ENCODE measurements at places on chromosomes 5 and 9.

- no peak for DNase-seq
Observed at GRCh38 chr5:150142185-150142958, 13.3 kb downstream of the PDGFRB start.

- DNase-seq, result no peak
Observed at GRCh38 chr9:37420271-37421215, 2.0 kb upstream of the GRHPR start.

- no peak for DNase-seq
Observed at GRCh38 chr9:84583866-84584265, 85.7 kb upstream of the NTRK2 start.

DNA sequence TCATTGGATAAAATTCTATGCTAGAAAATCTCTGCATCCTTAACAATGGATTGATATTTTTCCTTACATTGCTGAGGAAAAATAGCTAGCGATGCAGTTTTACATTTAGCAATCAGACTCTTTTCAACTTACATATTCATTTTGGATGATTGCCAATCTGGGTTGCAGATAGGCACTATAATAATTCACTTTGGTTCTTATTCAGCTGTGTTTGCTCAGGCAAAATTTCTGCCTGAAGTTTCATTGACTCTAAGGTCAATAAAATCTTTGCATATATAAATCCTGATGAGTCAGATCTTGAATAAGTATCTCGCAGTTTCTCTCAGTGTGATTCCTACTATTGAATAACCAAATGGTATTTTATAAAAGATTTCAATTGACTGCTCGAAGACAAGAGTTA, 1105.8 kb downstream of the CDH18 start:
- DNase-seq, result no peak

DNA sequence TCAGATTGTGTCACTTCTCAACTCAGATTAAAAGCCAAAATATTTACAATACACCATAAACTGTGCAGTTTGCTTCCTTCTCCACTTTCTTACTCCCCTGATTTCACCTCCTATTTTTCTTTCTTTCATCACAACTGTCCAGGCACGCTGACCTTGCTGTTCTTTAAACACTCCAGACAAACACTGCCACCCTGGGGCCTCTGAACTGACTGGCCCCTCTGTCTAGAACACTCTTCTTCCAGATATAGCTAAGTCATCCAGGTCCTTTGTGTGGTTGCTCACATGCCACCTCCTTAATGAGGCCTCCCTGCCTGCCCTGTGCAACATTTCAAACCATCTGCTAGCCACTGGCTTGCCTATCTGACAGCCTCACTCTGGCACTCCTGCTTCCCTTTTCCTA, 46.6 kb downstream of the ATG10 start:
- no peak for DNase-seq

GRCh38 chr9:122912671-122912963, 506 bp downstream of the ZBTB6 start:
- no peak for DNase-seq

DNA sequence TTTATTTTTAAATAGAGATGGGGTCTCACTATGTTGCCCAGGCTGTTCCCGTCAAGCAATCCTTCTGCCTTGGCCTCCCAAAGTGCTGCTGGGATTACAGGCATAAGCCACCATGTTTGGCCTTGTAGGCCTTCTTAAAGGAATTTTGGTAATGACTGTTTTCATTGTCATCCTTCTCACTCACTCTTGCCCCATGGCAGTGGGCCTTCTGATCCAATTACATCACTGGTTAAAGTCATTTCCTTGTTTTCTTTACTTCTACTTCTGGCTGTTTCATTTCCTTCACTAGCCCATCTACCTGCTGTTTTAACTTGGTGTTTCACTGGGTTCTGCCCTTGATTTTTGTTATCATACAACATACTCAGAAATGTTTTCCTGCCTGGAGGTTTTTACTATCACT, 20.1 kb upstream of the NIM1K start:
- DNase-seq, result no peak

DNA sequence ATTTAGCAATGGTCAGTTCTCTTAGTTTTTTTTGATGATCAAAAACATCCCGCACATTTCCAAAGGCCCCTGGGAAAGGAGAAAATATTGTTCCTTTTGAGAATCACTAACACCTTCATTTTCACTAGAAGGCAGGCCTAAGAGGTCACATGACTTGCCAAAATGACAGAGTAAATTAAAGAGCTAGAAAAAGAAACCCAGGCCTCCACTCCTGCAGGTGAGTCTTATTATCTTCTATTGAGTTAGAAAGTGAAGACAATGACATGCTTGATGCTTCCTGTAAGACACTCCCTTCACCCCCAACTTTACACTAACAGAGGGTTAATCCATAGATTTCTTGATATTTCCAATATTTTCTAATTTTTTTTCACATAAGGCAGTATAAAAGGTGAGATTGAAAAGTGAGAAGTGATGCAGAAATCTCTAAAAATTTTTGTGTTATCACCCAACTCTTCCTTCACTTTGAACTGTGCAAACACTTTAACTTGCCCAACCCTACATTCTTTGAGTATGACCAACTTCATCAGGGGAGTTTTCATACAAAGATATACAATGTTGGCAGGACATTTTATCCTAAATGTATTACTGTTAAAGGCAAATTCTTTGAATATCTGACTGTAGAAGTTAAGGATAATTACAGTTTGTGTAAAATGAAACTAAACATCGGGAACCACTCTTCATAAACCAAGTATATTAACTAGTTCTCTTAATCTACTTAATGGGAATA, 57.1 kb downstream of the SUB1 start:
- no peak for DNase-seq

DNA sequence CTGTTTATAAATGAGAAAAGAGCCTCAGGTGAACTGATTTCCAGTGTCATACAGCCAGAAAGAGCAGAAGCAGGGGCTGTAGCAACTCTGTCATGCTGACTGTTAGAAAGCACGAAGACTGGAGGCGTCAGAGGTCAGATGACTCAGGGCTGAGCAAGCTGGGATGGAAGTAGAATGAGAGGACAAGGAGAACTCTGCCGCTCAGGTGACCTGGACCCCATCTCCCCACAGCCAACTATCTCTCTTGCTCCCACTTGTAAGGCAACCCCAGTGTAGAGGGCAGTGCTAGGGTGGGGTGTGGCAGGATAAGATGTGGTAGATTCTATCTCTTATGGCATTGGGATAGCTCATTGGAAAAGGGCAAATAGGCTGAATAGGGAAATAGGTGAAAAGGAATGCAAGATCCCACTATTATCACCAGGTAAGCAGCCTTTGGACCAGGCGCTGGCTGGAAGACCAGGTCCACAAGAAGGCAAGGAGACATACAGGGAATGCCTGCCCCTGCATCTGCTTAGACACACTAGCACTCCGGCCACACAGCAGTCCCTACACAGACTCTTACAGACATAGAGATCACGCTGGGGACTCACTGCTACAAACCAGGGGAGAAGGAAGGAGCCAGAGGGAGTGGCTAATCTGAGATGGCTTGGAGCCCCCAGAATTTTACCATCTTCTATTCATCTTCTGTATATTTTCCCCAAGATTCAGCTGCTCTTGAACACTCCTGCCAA, 21.2 kb upstream of the LOX start:
- DNase-seq, result no peak

- DNase-seq, result no peak
Observed at GRCh38 chr9:114384836-114385396, 2.9 kb downstream of the AKNA start.

- DNase-seq, result no peak
Observed at GRCh38 chr9:36063804-36064447, 27.2 kb downstream of the RECK start.

GRCh38 chr9:118670011-118670953, 699.0 kb downstream of the BRINP1 start:
- DNase-seq, result no peak

- no peak for DNase-seq
Observed at GRCh38 chr9:26949637-26950069, 2.6 kb upstream of the PLAA start.

DNA sequence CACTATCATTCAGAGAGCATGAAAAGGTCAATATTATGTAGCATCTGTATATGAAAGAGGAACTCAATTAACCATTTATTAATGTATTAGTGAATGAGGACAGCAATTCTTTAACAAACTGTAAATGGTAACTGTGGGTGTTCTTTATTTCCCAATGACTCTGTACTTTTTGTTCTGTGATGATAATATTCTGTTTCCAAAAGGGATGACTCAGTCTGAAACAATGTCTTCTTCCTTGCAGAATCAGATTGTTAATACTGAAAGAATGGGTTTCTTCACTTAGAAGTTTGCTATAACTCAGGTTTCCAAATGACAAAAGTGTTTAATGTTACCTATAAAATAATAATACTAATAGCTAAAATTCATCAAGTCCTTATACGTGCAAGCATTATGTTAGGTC, 1518.7 kb upstream of the WWC1 start:
- DNase-seq, result no peak

GRCh38 chr9:106432631-106433030, 430.3 kb upstream of the ZNF462 start:
- no peak for DNase-seq

- no peak for DNase-seq
Observed at GRCh38 chr9:90665072-90665471, 22.4 kb upstream of the DIRAS2 start.

GRCh38 chr9:114619191-114619761, 8.2 kb downstream of the TMEM268 start:
- no peak for DNase-seq

- no peak for DNase-seq
Observed at GRCh38 chr5:174599992-174600391, 124.4 kb upstream of the MSX2 start.

DNA sequence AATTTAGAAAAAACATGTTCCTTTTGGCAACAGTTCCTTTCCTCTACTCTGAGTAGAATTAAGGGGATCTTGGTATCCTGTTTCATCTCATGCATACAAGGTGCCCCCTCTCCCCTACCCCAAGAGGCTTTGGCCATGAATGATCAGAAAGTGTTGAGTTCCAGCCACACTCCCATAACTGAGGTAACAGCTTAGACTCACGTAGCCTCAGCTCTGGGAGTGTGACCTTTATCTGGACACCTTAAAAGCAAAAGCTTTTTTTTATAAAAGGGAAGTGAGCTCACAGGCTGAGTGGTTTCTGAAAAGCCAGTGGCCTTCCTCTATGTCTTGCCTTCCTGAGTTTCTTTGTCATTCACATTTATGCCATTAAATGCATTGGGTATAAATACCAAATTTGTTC, 900 bp upstream of the HAVCR2 start:
- DNase-seq, result no peak

GRCh38 chr9:84698323-84698722, 28.8 kb downstream of the NTRK2 start:
- no peak for DNase-seq

DNA sequence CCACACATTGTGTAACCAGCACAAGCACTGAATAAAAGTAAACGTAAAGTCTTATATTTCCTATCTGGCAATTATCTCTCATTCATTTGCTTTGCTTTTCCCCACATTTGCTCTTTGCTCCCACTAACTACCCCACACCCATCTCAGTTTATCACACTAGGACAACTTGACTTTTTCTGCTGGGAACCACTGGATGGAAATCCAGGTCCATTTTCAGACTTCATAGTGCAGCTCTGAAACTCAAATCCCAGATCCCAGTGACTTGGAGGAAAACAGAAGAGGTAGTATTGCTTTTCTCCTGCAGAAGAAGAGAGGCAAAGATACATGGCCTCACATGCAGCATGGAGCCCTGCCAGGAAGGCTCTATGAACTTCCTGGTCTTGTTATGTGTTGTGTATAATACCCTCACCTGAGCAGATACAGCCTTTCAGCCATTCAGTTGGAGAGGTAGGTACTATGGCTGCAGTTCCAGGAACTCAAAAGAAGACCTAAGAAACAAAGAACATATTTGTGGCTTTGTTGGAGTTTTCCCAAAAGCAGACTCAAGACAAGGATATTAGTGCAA, 90.0 kb upstream of the NIPBL start:
- no peak for DNase-seq

GRCh38 chr9:99835142-99835541, 13.5 kb downstream of the NR4A3 start:
- no peak for DNase-seq

GRCh38 chr9:121304707-121305106, 36.7 kb downstream of the GSN start:
- no peak for DNase-seq

GRCh38 chr5:77355751-77356150, 136.4 kb downstream of the WDR41 start:
- DNase-seq, result no peak

DNA sequence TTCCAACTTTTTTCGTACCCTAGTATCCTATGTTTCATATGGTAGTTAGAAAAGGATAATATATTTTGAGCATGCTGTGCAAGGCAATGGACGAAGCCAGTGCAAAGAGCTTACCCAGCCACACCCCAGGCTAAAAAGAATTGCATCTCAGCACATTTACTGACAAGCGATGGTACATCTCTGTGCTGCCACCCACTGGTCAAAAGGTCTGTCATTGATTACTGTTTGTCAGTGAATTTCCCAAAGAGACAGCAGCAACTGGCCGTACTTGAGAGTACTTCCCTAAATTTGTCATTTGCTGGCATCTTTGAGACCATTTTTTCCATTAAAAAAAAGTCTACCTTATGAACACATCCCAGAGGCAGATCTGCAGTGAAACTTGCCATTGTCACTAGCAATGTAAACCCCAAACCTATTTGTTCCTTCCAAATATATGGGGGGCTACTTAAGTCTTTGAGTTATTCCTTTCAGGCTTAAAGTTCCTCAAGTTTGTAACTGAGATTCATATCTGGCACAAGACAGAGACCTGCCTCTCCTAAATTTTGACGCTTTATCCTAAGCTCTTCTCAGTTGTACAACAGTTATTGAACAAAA, 184.3 kb downstream of the CTNND2 start:
- DNase-seq, result no peak

- no peak for DNase-seq
Observed at GRCh38 chr5:131212471-131213021, 41.8 kb downstream of the LYRM7 start.

DNA sequence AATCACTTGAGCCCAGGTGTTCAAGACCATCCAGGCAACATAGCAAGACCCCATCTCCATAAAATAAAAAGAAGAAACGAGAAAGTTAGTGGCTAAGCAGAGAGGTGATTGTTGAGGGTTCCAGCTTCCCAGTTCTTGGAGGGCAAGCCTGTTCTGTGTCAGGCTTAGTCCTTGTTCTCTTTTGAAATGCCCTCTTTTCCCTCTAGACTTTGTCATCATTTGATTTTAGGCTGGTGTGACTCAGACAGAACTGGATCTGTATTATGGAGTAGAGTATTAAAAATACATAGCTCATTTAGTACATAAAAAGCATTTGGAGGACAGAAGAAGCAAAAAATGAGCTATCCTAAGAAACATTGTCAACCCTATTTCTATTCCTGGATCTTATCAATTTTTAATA, 159.4 kb downstream of the CD180 start:
- DNase-seq, result no peak

GRCh38 chr9:115606838-115607237, 488.9 kb upstream of the TNC start:
- no peak for DNase-seq
